HTR-8/SVneo (cell line): ENCODE measurements at places on chromosomes 2 and 18.

GRCh38 chr2:166539340-166540162 is 45.5 kb upstream of the SCN7A start:
- DNase-seq, result peak; percentile 32

DNA sequence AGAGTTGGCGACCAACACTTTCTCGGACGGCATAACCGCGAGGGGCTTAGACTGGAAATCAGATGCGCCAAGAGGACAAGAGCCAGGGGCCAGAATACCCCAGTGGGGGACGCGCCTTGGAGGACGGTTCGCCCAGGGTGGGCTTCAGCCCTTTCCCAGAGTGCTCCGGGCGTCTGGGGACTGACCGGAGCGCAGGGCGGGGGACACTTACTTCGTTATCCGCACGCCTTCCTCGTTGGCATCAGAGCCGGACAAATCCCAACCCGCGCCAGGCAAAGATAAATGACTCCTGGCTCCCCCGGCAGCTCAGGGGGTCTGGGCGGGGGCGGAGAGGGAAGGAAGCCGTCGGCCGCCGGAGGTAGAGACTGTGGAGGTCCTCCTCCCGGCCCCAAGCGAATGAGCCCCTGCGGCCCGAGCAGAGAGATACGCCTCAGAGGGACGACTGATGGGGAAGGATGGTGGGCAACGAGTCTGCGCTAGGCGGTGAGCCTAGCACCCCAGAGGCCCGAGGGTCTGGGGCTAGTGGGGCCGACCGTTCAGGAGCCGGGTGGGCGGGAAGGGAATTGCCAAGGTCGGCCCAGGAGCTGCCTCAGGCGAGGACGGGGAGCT is 4.7 kb upstream of the SATB2 start:
- no peak for DNase-seq

GRCh38 chr18:74775239-74775638 is 177.6 kb downstream of the ZNF407 start:
- no peak for DNase-seq

GRCh38 chr2:235690082-235690808 is 196.4 kb downstream of the AGAP1 start:
- DNase-seq, result no peak

DNA sequence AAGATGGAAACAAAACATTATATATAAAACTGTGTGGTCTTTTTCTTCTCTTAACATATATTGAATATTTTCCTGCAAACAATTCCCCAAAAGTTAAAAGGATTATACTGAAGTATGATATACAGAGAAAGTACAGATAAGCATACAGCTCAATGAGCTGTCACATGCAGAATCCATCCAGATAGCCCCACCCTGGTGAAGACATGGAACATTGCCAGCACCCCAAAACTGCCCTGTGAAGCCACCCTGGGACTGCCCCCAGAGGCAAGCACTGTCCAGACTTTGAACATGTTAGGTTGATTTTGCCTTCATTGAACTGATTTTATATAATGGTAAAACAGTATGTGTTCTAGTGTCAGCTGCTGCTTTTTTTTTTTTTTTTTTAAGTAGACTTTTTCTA is 112.3 kb upstream of the IL1R2 start:
- DNase-seq, result no peak

DNA sequence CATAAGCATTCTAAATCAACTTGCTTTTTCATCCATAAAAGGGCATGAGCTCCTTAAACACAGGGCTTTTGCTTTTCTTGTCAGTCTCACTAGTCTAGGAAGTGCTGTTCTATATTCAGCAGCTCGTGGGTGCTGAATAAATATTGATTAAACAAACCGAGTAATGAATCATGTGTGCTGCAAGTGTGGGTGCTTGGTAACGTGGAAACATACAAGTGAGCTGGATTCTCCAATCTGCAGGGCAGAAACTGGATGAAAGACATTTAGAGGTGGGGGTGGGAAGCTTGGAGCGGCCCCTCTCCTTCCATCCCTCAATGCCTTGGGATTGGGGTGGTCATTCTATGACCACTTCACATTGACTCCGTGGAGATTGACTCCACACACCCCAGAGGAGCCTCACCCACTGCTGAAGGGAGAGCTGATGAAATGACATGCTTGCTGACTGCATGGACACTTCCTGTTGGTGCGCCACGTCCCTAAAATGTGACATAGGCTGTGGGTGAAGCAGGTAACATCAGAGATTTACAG is 114.6 kb downstream of the DOCK10 start:
- no peak for DNase-seq

GRCh38 chr2:70767699-70768589 is at the start of gene ADD2:
TSS of gene ADD2 (minus strand) at chr2:70768200. CDS start at chr2:70706408, 61,792 bp downstream.
- peak; percentile 72 for DNase-seq

GRCh38 chr2:157333304-157334047 is 7.9 kb upstream of the ERMN start:
- no peak for DNase-seq

GRCh38 chr18:13036622-13037320 is 45.6 kb downstream of the CEP192 start:
- no peak for DNase-seq

- no peak for DNase-seq
Observed at GRCh38 chr18:59455728-59456276, 96.7 kb upstream of the LMAN1 start.

DNA sequence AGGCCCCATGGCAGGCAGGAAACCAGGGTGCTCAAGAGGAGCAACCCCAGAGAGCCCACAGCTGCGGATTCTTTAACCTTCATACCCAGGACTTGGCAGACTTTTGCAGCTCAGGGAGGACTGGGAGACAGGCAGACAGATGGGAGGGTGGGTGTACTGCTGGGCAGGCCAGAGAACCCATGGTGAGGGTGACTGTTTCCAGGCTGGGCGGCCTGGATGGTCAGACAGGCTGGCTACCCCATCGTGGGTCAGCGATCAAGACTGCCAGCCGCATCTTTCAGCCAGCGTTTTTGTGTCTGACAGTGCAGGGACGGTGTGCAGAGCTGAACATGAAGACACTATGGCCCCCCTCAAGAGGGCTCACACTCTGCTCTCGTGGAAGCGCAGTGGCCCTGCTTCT is 82.2 kb downstream of the MARCO start:
- no peak for DNase-seq

GRCh38 chr2:154589514-154589913 is 109.0 kb upstream of the KCNJ3 start:
- DNase-seq, result no peak

GRCh38 chr2:148557844-148558436 is 86.6 kb upstream of the EPC2 start:
- DNase-seq, result no peak

DNA sequence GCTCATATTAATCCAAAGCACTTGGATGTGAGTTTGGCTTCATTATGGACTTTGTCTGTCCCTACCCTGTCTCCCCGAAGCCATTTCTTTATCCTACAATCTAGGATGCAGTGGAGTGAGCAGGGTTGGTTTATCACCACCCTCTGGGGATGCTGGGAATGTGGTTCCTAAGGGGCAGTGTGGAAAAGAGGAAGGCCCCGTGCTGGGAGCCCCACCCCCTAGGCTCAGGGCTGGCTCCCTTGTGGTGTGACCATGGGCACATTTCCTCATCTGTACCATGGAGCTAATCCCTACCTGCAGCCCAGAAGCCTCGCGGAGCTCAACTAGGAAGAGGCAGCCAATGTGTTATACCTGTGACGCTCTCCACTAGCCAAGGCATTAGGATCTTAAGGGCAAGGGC is 92.5 kb downstream of the TGOLN2 start:
- DNase-seq, result no peak

- no peak for DNase-seq
Observed at GRCh38 chr18:55280503-55280902, 307.5 kb downstream of the TCF4 start.

- DNase-seq, result no peak
Observed at GRCh38 chr2:232008907-232009638, 47.6 kb downstream of the DIS3L2 start.

GRCh38 chr2:214108598-214108997 is 302.3 kb upstream of the VWC2L start:
- no peak for DNase-seq

DNA sequence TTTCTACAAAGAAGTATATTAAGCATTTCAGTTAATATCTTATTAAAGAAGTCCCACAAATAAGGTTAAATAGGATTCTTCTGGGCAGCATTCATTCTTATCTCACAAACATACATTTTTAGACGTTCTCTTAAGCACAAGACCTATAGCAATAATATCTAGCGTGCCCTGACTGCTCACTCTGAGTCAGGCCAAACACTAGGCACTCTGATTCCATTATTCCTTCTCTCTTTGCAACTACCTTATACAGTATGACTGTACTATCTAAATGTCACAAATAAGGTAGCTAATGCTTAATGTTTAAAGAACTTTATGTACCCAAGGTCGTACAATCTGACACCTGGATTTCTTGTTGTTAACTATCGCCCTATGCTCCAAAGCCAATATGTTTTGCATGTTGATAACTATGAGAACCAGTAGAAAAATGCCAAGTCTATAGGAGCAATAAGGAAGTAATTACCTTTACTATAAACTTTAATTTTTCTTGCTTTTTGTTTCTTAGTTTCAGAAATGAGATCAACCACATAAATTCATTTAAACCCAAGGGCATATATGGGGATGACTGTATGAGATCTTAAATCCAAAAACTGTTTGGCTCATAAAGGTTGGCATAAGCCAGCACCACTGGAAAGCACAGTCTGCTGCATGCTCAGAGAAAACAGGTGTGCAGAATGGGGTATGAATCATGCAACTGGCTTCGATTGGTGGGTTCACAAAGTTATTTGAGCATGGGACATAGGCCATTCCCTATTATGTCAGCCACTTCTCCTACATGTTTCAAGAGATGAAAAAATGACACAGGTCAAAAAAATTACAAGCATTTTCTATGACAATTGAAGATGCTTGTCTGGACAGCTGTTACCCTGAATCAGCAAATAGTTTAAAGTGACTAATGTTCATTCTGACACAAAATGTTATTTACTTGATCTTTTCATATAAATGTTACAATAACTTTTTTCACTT is 352.0 kb downstream of the IRS1 start:
- DNase-seq, result peak; percentile 37

GRCh38 chr2:85669549-85669948 is 1.6 kb upstream of the SFTPB start:
- DNase-seq, result no peak

DNA sequence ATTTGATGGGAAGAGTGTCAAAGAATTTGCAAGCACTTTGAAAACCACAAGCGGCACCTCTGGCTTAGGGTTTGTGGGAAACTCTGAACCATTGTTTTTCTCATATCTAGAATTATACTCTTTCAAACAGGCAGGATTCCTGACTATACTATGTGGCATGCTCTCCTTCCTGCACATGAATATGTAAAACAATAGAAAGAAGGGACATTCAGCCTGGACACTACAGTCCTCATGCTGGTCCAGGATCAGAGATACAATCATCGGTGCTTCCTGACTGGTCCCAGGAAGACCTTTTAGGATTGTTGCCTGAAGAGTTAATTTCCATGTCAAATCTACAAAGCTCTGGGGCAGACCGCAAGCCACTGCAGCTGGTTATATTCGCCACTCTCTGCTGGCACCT is 55.7 kb upstream of the RASGRP3 start:
- no peak for DNase-seq

DNA sequence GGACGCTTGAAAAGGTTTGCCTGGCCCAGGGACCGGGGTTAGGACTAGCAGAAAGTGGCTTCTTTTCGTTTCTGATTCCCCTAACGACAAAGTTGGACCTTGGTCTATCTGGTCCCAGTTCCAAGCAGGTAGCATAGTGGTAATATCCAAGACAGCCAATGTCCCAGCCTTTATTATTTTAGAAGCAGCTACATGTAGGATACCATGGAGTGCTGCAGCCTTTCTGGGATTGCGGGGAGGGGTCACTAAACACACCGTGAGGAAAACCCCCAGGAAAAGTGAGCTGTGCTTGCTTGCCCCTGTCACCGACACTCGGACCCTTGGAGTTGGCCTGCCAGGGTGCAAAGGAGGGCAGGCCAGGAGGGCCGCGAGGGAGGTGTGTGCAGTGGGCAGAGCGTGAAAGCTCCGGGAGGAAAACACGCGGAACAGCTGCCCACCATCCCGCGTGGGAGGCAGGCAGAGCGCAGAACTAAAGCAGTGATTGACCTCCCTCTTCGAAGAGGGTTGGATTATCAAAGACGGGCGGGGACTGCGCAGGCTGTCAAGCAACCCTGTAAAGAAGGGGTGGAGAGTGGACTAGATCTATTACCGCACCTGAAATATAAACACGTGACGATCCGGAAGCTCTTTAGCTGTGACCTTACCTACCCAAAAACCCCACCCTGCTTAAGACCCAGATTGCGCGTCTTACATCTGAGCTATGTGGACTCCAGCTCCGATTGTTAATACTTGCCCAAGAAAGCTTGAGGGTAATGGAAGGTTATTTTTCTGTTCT is 624 bp upstream of the MAP4K3 start:
- no peak for DNase-seq

DNA sequence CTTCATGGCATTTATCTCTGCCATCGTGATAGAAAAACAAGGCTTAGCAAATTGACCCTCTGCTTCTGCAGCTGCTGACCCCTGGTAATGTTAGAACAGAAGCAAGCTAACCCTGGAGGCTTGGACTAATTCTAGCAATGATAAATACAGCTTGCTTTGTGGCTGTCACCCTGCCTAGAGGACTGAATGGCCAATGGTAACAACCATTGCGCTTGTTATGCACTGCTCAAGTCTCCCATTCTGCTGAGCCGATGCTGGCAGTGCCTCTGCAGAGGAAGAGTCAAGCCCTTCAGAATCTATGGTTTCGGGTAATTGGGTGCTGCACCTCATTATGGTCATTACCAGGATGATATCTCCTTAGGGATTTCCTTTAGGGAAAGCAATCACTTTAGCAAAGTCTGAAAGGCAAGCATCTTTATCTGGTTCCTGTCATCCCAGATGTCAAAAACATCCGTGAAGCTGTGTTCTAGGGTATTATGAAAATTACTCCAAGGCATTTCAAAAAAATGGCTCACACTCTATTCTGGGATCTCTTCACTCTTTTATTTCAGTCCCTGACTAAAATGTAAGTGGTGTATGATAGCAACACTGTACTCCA is 186.8 kb upstream of the DLGAP1 start:
- DNase-seq, result no peak

GRCh38 chr2:64924170-64924934 is 64.8 kb upstream of the SLC1A4 start:
- no peak for DNase-seq

GRCh38 chr2:15688924-15689568 is 97.4 kb downstream of the DDX1 start:
- DNase-seq, result no peak

GRCh38 chr2:20530520-20530919 is 83.6 kb downstream of the RHOB start:
- DNase-seq, result no peak

DNA sequence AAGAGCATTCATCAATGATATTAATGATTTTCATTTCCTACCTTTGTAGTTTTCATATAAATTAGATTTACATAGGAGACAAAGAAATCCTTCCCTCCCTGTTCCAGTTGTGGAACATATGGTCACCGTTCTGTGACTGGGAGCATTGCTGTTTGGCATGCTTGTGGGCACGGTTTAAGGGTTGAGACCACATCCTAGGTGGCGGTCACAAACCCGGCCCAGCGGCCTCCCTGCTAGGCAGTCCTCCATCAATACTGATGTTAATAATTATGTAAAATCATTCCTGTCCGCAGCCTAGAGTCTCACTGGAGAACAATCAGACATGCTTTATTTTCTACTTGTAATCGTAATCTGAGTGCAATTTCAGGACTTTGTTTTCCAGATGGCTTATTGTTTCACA is 117.9 kb downstream of the AGAP1 start:
- DNase-seq, result no peak
